ENCODE measurements at places on chromosomes 11 and 22.
A peak's percentile ranks its signal among the peaks of the same experiment; 100 is the strongest.

DNA sequence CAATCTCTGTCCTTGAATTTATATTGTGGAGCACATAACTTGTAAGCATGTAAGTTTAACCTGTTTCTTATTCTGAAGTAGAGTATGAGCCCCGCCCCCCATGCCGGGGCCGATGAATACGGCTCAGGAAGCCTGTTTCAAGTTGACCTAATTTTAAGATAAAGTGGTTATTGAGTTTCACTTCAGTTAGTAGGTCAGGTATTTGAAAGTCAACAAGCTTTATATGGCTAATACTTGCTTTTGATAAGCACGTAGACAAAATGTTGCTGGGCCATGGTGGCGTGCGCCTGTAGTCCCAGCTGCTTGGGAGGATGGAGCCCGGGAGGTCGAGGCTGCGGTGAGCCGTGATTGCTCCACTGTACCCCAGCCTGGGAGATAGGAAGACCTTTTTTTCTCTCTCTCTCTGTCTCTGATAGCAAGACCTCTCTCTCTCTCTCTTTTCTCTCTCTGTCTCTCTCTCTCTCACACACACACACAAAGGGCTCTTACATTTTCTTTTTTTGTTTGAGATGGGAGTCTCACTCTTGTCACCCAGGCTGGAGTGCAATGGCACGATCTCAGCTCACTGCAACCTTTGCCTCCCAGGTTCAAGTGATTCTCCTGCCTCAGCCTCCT lies 14.4 kb downstream of the YWHAH start:
- no peak for DNase-seq

DNA sequence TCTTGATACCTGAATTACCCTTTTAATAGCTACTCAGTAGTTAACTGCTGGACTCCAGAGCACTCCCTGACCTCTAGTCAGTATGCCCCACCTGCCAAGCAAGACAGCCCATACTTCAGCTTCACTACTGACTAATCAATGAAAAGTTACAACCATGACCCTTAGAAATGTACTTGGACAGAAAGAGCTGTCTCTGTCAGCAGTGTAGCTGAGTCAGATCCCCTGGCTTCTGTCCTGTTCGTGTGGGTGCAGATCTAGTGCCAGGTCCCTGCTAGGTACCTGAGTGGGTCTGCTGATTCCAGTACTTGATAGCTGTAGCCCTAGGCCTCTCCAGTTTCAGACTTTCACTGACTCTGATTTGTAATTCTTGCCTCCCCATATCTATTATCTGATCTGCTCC lies 265.8 kb upstream of the POU2AF2 start:
- no peak for DNase-seq

GRCh38 chr11:84372381-84372950 lies 1086.3 kb upstream of the CCDC90B start:
- no peak for DNase-seq

- DNase-seq: no peak
Measured at GRCh38 chr11:7576726-7577290, 63.0 kb downstream of the PPFIBP2 start.

- DNase-seq: no peak
Measured at GRCh38 chr11:4713241-4713640, 8.7 kb downstream of the MMP26 start.

GRCh38 chr22:32355760-32356159 lies 1.9 kb upstream of the RFPL3 start:
- no peak for DNase-seq

- DNase-seq: no peak
Measured at GRCh38 chr11:114136686-114137640, 77.5 kb downstream of the ZBTB16 start.

- DNase-seq: no peak
Measured at GRCh38 chr11:120510406-120511115, 987 bp upstream of the GRIK4 start.

GRCh38 chr11:83544846-83545245 lies 258.7 kb upstream of the CCDC90B start:
- no peak for DNase-seq

DNA sequence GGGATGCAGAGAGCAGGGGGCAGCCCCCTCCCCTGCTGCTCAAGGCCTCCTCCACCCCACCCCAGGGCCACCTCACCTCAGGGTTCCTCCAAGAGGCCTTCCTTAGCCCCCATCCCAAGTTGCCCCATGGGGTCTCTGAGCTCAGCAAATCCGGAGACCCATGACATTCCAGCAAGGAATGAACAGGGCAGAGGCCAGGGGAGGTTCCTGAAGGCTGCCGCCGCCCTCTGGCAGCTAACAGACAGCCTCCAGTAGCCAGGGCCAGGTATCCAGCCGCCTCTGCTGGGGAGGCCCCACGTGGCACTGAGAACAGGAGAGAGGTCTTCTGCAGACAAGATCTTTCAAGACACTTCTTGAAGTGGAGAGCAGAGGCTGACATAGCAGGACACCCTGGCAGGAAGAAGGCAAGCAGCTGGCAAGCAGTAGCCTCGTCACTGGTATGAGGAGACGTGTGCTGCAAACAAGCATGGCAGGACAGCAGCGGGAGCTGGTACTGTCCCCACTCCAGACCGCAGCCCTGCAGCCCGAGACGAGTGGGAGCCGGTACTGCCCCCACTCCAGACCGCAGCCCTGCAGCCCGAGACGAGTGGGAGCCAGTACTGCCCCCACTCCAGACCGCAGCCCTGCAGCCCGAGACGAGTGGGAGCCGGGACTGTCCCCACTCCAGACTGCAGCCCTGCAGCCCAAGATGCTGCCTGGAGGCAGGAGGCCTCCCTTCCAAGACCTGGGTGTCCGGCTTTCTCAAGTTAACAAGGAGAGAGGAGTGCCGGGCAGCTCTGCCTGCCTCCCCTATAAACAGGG lies 190.6 kb downstream of the IGLL1 start:
- DNase-seq: no peak

GRCh38 chr11:104130161-104130560 lies 33.8 kb downstream of the PDGFD start:
- DNase-seq: no peak

DNA sequence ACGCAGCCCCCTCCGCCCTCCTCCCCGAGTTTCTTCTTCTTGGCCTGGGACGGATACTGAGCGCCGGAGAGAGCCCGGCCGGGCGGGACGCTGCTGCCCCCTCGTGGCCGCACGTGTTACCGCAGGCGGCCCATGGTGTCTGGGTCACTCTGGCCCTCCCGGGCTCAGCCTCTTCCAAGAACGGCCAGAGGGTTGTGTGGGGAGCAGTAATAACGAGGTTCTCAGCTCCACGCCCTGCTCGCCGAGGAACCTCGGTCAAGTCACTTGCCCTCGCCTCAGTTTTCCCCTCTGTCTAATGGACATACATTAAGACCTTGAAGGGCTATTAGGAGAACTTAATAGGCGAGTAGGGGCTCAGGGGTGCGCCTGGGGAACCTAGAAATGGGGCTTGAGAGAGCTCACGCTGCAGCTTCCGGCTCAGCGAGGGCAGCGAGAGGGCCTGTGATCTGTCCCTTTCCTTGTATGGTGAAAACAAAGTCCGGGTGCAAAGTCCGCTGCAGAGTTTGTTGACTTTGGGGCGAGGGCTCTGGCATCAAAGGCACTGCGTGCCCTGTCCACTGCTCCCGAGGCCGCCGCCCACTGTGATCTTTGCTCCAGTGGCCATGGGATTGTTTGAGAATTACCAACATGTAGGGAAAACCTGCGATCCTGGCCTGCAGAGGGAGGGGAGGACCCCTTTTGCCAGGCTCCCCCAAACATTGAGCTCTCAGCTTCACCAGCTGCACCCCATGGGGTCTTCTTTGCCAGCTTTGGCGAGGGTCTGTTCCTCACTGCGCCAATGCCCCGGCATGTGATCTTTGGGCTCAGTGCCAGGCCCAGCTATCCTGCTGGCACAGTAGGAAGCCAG lies 14.4 kb upstream of the LRP5 start:
- DNase-seq: peak; percentile 88

- DNase-seq: no peak
Measured at GRCh38 chr11:104549019-104549418, 349.2 kb downstream of the CASP12 start.

DNA sequence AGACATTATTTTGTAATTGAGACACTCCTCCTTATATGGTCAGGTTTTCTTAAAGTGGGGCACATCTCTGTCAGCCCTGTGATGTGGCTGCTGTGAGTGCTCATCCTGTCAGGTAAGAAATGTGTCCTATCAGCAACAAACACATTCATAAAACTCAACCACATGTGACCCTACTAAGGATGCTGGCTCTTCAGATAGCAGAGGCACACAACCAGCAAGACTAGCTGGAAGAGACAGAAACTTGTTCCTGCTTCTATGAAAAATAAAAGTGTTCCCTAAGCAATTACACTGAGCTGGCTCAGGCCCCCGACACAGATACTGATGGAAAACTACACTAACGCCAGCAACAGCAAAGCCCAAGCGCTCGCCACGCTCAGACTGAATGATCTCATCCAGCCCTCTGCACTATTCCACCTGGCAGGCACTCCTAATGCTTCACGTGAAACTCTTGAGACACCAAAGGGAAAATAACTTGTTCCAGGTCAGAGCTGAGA lies 49.8 kb upstream of the CYP2D6 start:
- no peak for DNase-seq

GRCh38 chr11:12800032-12800671 lies 125.9 kb downstream of the TEAD1 start:
- DNase-seq: no peak

DNA sequence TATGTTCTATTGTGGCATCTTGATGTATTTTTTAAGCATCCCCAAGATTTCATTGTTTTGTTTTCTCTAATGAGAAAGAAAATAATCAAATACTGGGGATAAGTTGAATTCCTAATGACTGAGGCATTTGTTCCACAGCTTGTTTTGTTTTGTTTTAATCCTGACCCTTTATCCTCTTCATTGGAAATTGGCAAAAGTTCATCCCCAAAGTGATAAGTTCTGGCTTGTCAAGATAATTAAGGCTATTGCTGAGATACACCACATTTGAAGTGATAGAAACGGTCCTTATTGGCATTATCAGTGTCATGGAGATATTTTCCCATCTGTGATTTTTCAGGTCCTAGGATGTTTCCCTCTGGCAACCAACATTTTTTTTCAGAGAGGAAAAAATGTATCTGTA lies 65.0 kb downstream of the SLC36A4 start:
- no peak for DNase-seq

DNA sequence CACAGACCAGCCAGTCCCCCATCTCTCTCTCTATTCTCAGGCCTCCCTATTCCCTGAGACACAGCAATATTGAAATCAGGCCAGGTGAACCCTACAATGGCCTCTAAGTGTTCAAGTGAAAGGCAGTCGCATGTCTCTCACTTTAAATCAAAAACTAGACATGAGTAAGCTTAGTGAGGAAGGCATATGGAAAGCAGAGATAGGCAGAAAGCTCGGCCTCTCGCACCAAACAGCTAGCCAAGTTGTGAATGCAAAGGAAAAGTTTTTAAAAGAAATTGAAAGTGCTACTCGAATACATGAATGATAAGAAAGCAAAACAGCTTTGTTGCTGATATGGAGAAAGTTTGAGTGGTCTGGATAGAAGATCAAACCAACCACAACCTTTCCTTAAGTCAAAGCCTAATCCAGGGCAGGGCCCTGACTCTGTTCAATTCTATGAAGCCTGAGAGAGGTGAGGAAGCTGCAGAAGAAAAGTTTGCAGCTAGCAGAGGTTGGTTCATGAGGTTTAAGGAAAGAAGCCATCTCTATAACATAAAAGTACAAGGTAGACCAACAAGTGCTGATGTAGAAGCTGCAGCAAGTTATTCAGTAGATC lies 19.8 kb upstream of the MPZL2 start:
- no peak for DNase-seq

DNA sequence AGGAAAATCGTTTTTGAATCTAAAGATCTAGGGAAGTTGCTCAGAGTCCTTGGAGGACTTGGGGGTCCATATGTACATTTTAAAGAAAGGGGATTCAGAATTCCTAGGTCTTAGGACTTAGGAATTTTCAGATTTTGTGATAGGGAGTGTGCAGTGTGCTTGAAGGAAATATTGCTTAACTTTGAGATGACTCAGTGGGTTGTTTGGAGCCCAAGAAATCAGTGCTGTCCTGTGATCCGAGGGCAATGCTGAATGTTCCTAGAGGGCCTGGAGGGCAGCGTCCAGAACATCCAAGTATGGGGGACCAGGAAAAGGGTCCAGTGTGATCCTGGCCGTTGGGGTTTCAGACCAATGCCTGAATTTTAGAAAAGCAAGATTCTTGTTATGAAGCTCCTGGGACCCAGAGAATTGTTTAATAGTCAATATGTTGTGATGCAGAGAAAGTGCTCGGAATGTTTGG lies 3.1 kb upstream of the IGF2 start:
- no peak for DNase-seq

DNA sequence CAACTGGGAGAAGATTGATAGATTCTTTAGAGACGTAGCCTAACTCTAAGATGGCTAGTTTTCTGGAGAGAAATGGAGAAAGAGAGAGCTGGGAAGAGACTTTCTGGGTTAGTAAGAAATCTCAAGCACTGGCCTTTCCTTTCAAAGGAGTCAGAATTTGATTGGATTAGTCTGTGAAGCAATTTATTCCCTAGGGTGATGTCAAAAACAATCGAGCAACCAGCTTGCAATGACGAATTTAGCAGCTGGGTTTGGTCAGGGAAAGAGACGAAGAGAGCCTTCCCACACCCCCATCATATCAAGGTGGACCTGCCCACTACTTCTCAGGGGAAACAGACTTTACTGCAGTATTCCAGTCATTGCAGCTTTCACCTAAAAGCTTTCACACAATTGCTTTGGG lies 10.8 kb downstream of the KRTAP5-6 start:
- no peak for DNase-seq

- no peak for DNase-seq
Measured at GRCh38 chr11:130832566-130833425, 83.5 kb downstream of the SNX19 start.

- DNase-seq: no peak
Measured at GRCh38 chr11:17605651-17606122, 58.6 kb downstream of the OTOG start.

DNA sequence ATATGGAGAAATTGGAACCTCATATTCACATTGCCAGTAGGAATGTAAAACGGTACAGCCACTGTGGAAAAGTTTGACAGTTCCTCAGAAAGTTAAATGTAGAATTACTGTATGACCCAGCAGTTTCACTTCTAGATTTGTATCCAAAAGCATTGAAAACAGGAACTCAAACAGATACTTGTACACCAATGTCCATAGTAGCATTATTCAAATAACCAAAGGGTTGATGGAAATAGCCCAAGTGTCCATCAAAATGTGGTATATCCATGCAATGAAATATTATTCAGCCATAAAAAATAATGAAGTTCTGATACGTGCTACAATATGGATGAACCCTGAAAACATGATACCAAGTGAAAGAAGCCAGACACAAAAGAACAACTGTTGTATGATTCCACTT lies 17.8 kb downstream of the PRRG4 start:
- no peak for DNase-seq

GRCh38 chr11:15286465-15286864 lies 171.7 kb downstream of the INSC start:
- no peak for DNase-seq

GRCh38 chr22:48574776-48575617 lies 1252.7 kb downstream of the BRD1 start:
- DNase-seq: peak; percentile 50
